ENCODE measurements at places on chromosomes 3 and 15.

GRCh38 chr15:69662645-69663000 lies 210.0 kb downstream of the RPLP1 start:
- DNase-seq = no peak

DNA sequence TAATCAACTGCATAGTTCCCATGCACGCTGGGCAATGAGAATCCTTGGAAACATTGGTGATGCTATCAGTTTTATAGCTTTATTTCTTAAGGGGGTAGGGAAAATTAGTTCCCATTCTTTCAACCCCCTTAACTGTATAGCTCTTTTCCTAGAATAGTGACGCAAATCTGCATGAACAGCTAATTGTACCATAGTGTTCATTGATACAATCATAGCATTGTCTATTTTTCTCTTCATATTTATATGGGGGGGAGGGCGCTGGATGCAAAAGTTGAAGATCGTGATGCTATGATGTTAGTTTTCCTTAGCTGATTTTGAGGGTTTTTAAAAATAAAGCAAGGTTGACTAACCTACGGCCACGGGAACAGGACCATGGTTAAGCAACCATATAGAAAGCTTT lies 32.4 kb upstream of the SAMMSON start:
- no peak for DNase-seq

DNA sequence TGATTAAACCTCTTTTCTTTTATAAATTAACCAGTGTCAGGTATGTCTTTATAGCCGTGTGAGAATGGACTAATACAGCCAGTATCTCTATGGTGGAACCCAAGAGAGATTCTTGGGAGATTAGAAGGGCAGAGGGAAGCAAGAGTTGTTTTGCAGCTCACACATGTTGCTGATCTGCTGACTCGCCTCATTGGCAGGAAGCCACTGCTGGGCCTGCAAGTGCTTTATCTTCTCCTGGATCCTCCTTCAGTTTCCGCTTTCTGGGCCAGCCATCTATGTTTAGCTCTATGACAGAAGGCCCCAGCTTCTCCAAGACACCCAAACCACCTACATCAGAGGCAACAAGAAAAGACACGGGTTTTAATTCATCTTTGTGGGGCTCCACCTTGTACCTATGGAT lies 23.4 kb upstream of the GALNT15 start:
- DNase-seq = no peak

- no peak for DNase-seq
Measured at GRCh38 chr3:129783470-129783869, 110.0 kb downstream of the TMCC1 start.

- no peak for DNase-seq
Measured at GRCh38 chr15:84755736-84756527, 7.5 kb downstream of the ZNF592 start.

GRCh38 chr15:23690450-23690852 lies 3.3 kb upstream of the NDN start:
- no peak for DNase-seq

DNA sequence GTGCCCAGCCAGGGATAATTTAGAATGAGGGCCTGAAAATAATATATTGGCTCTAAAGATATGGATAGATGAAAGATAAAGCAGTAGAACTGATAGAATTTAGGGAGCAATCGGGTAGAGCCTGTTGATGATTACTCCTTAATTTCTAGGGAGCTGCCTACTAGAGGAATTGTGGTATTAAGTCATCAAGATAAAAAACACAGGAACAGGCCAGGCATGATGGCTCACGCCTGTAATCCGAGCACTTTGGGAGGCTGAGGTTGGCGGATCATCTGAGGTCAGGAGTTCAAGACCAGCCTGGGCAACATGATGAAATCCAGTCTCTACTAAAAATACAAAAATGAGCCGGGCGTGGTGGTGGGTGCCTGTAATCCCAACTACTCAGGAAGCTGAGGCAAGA lies 130.4 kb downstream of the PCCB start:
- no peak for DNase-seq

GRCh38 chr3:136350132-136350531 lies 100.0 kb downstream of the PCCB start:
- no peak for DNase-seq

DNA sequence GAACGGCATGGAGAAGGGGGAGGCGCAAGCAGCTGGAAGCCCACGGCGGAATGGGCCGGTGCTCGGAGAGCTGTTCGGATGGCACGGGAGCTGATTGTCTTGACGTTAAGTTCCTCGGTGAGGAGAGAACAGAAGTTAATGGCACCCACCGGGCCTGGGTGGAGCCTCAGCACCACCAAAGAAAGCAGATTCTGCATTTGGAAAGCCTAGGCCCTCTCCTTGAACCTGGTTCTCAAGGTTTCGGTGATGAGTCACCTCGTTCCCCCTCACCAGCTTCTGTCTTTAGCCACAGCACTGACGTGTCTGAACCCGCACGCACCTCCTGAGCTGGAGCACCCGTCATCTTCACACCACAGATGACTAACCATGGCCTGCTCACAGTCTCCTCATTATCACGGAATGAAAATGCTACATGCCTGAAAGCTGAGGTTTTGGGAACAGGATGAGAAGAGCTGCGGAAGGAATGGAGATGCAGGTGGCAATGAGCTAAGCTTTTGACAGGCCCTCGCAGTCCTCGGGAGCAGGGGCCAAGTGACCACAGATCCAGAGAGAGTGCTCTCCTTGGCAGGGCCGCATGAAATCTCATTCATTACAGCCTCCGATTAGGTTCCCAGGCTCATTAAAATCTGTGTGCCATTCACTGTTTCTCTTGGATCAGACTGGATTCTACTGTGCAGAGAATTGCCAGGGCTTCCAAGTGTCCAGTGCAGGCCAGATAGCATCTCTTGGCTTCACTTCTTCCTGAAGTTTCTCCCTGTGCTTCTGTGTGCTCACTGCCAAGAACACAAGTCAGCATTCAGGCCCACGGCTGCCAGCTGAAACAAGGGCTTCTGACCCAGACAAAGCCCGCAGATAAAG lies 96.3 kb upstream of the DLG1 start:
- DNase-seq = no peak

- no peak for DNase-seq
Measured at GRCh38 chr3:58299839-58300516, 6.1 kb upstream of the RPP14 start.

- DNase-seq = no peak
Measured at GRCh38 chr3:42035816-42036482, 55.2 kb upstream of the TRAK1 start.

- no peak for DNase-seq
Measured at GRCh38 chr3:169266351-169266750, 397.2 kb downstream of the MECOM start.

- DNase-seq = no peak
Measured at GRCh38 chr15:42306681-42307080, 33.4 kb upstream of the TMEM87A start.

DNA sequence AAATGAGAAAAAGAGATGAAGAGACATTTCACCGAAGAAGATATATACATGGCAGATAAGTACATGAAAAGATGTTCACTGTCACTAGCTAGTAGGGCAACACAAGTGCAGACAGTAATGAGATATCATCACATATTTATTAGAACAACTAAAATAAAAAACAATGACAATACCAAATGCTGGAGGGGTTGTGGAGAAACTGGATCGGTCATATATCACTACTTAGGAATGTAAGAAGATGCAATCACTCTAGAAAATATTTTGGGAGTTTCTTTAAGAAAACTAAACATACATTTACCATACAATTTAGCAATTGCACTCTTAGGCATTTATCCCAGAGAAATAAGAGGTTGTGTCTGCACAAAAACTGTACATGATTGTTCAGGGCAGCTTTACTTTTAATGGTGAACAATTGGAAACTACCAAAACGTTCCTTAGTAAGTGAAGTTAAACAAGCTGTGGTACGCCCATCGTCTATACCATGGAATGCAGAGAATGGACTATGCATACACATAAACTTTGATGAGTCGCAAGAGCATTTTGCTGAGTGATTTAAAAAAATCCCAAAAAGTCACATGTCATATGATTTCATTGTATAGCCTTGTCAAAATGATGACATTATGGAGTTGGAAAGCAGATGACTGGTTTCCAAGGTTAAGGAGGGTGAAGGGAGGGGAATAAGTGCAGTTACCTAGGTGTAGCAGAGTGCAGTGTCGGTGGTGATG lies 149.0 kb upstream of the UBE3A start:
- DNase-seq = no peak

GRCh38 chr15:56367156-56367555 lies 1.9 kb downstream of the TEX9 start:
- no peak for DNase-seq

DNA sequence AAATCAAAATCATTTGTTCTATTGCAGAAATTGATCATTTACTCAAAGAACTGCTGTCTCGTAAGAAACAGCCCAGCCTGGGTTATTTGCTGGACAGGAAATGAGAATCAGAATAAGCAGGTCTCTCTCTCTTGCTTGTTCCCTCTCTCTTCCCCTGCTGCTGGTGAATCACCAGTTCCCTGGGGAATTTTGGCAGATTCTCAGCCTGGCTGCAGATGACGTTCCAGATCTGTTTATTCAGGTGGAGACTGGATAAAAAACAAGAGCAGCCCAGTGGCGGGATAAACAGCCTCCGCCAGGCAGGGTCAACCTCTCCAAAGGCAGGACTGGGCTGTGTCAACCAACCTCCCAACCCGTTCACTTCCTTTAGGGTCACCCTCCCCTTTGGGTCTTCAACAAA lies 72.1 kb downstream of the LRIG1 start:
- peak; percentile 68 for DNase-seq

GRCh38 chr3:25428789-25429335 lies 799 bp downstream of the RARB start:
- no peak for DNase-seq

DNA sequence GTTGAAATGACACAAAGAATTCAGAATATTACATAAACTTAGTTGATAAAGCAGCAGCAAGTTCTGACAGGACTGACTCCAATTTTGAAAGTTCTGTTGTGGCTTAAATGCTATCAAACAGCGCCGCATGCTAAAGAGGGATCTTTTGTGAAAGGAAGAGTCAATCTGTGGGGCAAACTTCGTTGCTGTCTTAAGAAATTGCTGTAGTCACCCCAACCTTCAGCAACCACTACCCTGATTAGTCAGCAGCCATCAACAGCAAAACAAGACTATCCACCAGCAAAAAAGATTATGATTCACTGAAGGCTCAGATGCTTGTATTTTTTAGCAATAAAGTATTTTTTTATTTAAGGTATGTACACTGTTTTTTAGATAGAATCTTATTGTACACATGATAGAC lies 14.2 kb downstream of the CRBN start:
- no peak for DNase-seq

- DNase-seq = no peak
Measured at GRCh38 chr15:78004222-78004727, 73.2 kb downstream of the TBC1D2B start.

DNA sequence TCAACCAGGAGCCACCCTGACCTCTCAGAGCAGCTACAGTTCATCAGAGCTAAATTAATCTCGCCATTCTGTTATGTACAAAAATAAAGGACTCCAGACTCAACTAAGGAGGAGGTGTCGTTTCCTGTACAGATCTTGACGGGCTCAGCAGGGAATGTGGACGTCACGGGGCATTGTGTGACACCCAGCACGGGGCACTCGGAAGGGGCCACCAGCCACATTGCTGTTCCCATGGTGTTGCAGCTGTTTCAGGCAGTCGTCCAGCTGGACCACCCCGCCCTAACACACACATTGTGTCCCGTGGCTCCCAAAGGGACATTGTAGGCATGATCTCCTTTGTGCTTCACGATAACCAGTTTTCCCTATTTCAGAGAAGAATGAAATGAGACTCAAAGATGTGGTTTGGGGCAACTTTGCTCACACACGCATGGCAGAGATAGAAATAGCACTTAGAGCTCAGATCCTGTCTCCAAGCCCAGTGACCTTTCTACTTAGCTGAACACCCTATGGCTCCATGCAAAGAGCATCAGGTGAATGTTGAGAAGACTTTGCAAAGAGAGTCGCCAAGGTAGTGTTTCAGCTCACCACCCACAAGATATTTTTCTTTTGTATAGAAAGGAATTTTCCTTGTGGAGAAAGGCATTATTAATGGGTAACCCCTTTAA lies 5.5 kb downstream of the SSUH2 start:
- DNase-seq = no peak

GRCh38 chr15:35151782-35152181 lies 66.7 kb upstream of the NANOGP8 start:
- no peak for DNase-seq

- no peak for DNase-seq
Measured at GRCh38 chr3:172107403-172107802, 68.0 kb downstream of the FNDC3B start.

DNA sequence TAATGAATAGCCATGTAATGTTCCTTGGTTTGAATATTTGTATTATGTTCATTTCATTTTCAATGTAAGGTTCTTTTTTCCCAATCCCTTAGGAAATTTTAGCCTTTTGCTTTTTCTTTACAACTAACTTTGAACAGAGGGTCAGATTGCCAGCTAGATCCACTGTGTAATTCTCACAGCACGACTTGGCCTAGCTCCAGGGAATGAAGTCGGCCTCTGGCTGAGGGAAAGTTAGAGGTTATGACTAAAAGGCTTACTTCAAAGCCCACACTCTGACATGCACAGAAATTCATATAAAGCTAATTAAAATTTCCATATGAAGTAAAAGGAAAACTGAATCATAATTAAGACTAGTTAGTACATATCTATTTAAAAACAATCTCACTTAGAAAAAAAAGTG lies 38.7 kb downstream of the ROBO1 start:
- DNase-seq = no peak

- no peak for DNase-seq
Measured at GRCh38 chr3:36295296-36295695, 85.0 kb upstream of the STAC start.

DNA sequence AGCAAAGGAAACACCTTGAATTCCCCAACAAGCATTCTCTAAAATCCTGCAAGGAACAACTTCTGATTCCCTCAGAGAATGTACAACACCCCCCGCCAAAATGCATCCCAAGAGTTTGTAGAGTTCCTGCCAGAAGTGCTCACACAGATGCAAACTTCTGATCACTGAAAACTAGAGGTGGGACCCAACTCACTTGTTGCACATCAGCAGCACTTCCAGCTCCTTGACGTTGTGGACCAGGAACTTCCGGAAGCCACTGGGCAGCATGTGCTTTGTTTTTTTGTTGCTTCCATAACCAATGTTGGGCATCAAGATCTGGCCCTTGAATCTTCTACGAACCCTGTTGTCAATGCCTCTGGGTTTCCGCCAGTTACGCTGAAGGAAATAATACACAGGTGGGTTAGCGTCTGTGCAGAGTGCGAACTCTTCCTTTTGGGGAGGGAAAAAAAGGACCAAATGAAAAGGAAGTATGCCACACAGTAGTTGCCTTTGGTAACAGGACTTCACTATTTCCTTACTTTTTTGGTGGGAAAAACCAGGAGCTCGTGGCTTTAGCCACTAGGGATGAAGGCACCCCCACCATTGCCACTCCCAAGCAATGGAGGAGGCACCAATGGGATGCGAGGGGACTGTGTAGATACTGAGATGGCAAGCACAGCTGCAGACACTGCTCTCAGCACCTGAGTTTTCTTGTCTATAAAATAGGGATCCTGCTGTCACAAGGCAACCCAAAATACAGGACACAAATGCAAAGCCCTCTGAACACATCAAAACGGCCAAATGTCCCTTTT lies 2.0 kb downstream of the RPL32 start:
- no peak for DNase-seq

Data from GOT3 (cell line).